ENCODE measurements at places on chromosomes 5 and 9.
A peak's percentile ranks its signal among the peaks of the same experiment; 100 is the strongest.

DNA sequence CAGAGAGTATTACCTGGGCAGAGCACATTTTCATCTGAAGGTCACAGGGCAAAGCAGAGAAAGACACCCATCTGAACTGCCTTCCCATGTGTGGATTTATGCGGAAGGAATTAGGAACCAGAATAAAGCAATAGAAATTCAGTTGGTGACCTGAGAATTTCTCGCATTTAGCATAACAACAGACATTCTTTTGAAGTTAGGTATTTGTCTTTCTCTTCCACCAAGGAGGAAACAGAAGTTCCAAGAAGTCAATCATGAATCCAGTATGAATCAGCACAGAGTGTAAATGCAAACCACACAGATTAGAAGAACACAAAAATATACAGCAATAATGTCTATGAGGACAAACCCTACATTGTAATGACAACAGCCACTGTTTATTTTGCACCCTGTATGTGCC lies 515.2 kb upstream of the BRINP1 start:
- no peak for DNase-seq

DNA sequence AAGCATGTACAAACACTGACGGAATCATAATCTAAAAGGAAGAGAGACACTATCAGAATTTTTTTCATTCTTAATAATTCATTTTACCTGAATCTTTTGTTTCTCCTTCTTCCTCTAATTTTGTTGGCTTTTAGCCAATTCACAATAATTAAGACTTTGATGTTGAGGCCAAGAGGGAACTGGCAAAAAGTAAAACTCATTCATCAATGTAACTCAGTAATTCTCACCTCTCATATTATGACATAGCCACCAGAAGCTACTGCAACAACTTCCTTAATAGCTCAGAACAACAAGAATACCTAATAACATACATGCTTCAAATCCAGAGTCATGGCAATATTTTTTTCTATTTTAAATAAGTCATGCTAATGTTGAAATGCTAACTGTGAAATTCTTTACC lies 64.5 kb downstream of the MCTP1 start:
- no peak for DNase-seq

DNA sequence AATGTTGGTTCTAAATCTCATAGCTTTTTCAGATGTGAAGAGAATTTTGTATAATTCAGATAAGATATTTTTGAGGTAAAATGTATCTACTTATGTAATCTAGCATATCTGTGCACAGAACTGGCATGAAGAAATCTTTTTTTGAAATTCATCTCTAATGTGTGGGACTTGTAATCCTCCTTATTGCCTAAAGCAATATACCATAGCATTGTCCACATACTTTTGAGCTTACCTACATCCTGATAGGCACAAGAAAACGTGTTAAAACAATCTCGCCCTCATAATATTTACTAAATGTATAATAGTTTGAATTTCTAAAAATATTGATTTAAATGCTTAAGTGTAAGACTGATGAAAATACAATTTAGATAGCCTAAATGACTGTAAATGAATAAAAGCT lies 1686.5 kb upstream of the ACO1 start:
- no peak for DNase-seq

DNA sequence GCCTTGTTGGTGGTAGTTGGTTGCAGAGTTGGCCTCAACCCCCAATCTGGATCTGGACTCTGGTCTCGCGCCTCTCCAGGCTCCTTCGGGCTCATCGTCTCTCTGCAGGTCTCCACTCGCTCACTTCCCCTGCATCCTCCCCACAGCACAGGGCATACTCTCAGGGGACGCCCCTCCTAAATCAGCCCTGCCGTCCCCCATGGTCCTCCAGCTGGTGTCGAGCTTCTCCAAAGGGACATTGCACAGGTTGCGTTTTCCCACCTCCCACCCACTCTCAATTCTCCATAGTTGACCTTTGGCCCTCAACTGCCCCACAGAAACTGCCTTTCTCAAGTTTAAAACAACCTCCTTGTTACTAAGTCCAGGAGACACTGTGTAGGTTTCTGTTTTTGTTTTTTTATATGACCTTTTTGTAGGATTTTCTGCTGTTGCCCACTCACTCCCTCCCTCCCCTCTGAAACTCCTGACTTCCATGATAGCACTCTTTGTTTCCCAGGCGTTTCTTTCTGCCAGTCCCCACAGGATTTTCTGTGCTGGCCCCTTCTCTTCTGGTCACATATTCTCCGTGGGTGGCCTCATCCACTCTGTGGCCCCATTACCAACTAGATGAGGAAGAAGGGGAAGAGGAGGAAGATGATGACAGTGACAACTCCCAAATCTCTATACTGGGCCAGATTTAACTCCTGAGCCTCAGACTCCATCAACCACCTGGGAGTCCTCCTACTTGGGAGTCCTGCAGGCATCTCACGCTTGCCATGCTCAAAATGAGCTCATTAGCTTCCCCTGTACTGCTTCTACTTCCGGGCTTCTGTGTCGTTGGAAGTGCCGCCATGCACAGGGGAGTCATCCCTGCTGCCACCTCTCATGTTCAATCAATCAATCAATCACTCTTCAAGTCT lies 50.3 kb downstream of the ALG2 start:
- DNase-seq, result no peak

- no peak for DNase-seq
Measured at GRCh38 chr9:69054989-69055388, 19.4 kb downstream of the FXN start.

DNA sequence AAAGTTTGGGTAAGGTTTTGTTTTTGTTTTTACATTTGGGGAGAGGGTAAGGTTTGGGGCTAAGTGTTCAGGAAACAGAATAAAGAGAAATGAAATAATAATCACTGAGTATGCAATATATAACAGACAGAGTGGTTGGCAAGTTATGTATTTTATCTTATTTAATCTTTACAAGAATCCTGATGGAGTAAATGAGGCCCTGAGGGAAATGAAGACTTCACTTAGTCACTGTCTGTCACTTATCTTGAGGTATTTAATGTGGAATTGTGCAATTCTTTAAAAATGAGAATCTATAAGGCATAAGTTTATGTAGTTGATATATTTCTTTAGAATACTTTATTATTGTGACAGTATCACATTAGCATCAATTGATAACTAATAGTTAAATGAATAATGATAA lies 48.1 kb downstream of the TEK start:
- no peak for DNase-seq

- no peak for DNase-seq
Measured at GRCh38 chr5:80798166-80798565, 143.4 kb upstream of the DHFR start.

GRCh38 chr9:127783111-127784008 lies 2.5 kb upstream of the CDK9 start:
- peak; percentile 80 for DNase-seq

- no peak for DNase-seq
Measured at GRCh38 chr5:103522586-103522985, 40.0 kb downstream of the NUDT12 start.

DNA sequence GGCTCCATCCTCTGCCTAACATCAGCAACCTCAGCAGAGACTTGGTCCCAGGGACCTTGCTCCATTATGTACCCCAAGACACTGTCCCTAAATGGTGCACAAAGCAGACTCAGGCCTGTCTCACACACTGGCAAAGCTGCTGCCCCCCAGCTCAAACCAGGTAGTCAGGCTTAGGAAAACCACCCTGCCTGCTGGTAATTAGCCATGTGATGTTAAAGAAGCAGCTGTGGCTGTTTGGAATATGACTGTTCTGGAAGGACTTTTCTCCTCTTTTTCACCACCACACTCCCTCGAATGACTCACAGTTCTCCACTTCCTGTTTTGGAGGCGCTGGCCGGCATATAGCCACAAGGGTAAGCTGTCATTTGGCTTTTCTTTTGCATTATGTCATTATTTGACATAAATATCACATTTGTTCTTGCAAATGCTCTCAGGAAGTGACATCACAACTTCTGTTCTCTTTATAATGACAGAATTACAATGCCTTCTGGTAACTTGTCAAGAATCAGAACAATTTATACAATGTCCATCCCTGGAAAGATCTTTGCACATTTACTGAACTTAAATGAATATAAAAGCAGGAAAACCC lies 113.9 kb downstream of the SUSD1 start:
- peak; percentile 51 for DNase-seq

DNA sequence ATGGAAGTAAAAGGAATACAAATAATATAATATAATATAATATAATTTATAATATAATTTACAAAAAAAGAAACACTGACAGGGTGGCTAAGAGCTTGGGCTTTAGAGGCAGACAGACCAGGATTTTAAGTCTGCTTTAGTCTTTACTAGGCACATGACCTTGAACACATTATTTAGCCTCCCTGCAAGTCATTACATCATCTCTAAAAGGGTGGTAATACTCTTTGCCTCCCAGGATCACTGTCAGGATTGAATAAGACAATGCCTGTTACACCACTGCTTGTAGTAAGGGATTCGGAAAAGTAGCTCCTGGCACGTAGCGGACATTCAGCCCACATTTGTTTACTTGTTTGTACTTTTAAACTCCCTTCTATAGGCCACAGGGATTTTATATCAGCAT lies 199.8 kb downstream of the GRIA1 start:
- DNase-seq, result no peak

- no peak for DNase-seq
Measured at GRCh38 chr5:98836175-98836574, 62.7 kb downstream of the RGMB start.

GRCh38 chr9:94298949-94299599 lies 29.4 kb downstream of the NUTM2F start:
- no peak for DNase-seq

GRCh38 chr5:109329333-109330237 lies 80.2 kb downstream of the PJA2 start:
- DNase-seq, result no peak

DNA sequence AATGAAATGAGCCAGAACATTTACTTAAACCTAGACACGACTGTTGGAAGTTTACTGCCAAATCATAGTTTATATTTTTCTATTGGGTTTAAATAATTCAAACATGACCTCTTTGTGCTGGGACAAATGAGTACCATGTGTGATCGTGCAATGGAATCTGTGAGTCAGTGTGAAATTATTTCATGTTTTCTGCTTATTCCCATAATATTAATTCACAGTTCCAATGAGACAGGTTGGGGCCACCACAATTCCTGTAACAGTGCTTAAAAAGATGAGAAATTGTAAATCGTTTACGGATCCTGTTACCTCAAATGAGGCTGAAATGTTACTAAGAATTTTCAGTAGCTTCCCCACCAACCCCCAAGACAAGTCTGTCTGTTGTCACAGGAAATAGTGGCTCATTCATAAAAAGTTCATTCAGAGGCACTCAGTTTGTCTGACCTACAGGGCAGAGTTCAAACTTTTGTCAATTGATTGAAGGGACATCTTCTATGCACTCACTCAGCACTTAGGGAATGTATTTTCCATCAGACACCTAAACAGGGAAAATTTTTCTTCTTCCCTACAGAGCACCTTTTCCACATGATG lies 563.9 kb upstream of the ADAMTS16 start:
- DNase-seq, result no peak

GRCh38 chr5:93130624-93131490 lies 450.2 kb downstream of the NR2F1-AS1 start:
- DNase-seq, result no peak

- DNase-seq, result peak; percentile 20
Measured at GRCh38 chr9:115207003-115207836, 89.3 kb upstream of the TNC start.

- DNase-seq, result peak; percentile 87
Measured at GRCh38 chr5:154467655-154468354, 10.2 kb downstream of the HAND1 start.

GRCh38 chr5:157189223-157189622 lies 8.6 kb downstream of the ITK start:
- DNase-seq, result peak; percentile 72

- no peak for DNase-seq
Measured at GRCh38 chr9:129687391-129687790, 21.9 kb downstream of the PRRX2 start.

- DNase-seq, result no peak
Measured at GRCh38 chr9:108684288-108685025, 171.3 kb downstream of the ACTL7B start.

- DNase-seq, result no peak
Measured at GRCh38 chr5:100697970-100698369, 162.8 kb downstream of the FAM174A start.

DNA sequence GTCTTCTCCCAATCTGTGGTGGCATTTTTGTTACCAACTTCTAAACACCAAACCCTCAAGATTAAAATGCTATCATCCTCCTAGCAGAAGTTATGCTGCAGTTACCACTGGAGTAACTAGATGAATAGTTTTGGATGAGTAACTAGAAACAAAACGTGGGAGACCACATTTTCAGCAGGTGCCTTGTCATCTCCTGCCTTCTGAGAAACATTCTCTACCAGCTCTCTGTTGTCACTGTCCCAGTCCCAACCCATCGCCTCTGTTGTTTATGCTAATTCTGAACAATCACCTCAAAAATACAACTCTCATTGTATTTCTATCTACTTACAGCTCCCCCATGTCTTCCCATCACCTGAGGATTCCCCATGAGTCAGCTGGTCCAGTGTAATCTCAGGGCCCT lies 652.5 kb upstream of the ADAMTS16 start:
- DNase-seq, result no peak

DNA sequence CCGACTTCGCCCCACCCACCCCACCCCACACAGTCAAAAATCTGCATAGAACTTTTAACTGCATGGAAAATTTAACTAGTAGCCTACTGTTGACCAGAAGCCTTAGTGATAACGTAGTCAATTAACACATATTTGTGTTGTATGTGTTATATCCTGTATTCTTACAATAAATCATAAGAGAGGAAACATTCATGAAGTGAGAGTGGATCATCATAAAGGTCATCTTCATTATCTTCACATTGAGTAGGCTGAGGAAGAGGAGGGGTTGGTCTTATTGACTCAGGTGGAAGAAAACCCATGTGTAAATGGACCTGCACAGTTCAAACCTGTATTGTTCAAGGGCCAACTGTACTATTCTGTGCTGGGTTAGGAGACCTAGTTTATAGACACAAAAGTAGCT lies 31.4 kb downstream of the XPA start:
- no peak for DNase-seq

- no peak for DNase-seq
Measured at GRCh38 chr5:172853355-172853975, 19.4 kb downstream of the ERGIC1 start.

DNA sequence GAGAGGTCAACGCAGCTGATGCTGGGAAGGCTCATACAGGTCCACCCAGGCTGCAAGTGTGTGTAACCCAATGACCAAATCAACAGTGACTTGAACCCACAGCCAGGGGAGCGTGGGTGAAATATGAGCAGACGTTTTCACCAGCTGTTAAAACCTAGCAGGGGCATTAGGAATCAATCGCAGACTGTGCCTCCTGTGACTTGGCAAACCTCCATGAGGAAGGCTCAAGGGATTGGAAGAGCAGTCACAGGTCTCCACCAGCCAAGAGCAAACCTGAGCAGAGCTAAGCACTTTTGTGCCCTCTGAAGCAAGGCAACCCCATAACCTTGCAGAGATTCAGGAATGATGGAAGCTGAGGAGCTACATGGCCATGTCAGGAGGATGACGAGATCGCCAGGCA lies 25.5 kb downstream of the INSYN2B start:
- DNase-seq, result no peak

- DNase-seq, result no peak
Measured at GRCh38 chr9:34010979-34011378, 37.7 kb downstream of the UBAP2 start.
